Naive thymus-derived CD8-positive, alpha-beta T cell (primary cell): ENCODE measurements at places on chromosomes 1 and 21. TPM values are rescaled to one million over a fixed set of nuclear protein-coding genes. Genes with fewer than 3 reads are reported as not detected.

GRCh38 chr1:109716570-109717090 lies 4.6 kb downstream of the GSTM5 start:
- DNase-seq = no peak

- DNase-seq = no peak
These were observed 95.3 kb upstream of the KIAA0040 start for GRCh38 chr1:175287849-175288248.

DNA sequence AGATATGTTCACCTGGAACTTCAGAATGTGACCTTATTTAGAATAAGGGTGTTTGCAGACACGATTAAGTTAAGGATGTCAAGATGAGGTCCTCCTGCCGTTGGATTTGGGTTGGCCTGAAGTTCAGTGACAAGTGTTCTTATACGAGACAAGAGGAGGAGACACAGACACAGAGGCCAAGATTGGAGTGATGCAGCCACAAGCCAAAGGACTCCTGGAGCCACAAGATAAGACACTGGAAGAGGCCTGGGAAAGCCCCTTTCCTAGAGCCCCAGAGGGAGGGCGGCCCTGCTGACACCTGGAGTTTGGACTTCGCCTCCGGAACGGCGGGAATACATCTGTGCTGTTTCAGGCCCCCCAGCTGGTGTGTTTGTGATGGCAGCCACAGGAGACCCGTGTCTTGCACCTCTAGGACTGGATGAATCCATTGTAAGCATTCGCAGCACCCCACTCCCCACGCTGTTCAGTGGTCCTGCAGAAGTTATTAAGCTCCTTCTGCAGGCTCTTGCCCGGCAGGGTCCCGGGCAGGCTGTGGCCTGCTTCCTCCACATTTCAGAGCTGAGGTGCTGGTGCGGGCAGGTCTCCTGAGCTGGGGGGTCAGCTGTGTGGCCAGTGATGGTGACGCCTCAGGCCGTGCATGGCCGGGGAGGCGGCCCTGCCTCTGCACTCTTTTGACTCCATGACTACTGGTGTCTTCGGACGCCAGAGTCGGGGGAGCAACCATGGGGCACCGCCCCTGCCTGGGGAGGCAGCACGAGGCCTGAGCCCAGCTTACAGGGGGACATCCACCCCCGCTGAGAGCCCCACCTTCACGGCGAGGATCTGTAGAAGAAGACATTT lies 34.6 kb downstream of the UMODL1 start:
- no peak for DNase-seq

GRCh38 chr1:40783001-40783905 lies at the start of gene KCNQ4:
Gene KCNQ4 (plus strand): TSS chr1:40783787. CDS start chr1:40784094, 307 bp downstream.
- peak; percentile 27 for DNase-seq

DNA sequence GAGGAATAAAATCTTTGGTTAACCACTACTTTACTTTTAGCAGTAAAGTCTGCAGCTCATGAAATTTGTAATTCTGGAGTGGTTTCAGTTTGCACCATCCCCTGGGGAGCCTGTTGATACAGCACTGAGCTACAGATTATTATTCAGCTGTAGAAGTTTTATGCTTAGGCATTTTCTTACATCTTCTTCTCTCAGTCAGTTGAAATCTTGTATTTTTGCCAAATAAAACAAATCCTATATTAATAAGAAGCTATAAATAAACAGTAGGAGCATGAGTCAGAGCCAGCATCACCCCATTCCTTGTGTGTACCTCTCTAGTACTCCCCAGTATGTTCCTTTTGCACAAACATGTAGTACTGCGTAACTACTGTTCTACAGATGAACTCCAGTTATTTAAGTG lies 118.9 kb downstream of the ATF6 start:
- DNase-seq = no peak

DNA sequence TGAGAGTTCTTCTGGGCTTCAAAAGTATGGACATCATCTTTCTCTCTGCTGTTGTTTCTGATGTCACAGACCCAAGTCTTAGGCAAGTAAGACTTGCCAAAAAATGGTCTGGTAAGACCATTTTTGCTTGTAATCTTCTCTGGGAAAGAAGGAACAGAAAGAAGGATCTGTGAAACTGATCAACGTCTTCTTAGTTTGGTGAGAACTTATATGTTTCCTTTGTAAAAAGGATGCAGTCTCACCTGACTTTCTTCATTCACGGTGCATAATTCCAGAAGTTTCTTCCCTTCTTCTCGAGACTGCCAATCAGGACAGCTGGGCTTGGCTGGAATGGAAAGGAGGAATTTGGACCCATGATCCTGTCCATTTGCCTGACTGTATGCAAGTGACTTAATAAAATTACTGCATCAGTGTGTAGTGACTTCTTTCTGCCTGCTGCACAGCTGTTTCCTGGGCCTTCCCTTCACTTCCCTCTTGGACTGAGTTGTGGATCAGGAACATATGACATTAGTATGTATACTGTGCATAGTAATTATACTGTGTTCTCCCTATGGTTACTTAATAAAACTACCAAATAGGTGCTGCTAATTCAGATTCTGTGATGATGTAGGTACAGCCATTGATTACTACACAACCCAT lies 7.6 kb upstream of the DENND1B start:
- DNase-seq = no peak

GRCh38 chr1:10664251-10664650 lies 132.2 kb downstream of the CASZ1 start:
- DNase-seq = no peak

DNA sequence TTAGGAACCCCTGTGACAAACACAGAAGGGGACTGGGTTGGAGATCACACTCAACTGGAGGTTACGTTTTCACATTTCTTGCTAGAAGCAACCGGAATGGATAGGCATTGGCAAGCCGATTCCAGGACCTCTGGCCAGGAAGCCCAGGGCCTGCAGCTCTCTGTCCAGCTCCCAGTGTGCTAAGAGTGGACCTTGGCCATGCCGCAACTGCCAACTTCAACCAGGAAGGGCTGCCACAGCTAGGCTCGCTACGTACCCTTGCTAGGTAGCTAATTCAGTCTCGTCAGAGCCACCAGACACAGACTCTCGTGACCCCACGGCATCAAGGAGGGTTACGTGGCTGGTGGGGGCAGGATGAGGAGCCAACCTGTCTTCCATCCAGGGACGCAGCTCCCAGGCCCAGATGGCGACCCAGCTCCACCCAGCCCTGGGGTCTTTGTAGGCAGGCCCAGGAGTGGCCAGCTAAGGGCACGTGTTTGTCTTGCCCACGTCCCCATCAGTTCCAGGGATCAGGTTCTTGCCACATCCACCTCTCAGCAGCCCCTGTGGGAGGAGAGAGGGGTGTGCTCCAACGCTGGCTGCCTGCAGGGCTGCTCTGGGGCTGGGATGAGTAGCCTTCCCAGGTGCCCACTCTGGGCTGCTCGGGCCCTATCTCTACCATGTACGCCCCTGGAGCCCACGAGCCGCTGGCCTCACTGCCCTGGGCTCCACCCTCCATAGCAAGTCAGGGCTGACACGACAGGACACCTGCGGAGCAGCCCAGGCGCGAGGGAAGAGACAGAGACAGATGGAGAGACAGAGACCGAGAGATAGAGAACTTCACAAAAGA lies 39.2 kb downstream of the UBE2G2 start:
- no peak for DNase-seq

- no peak for DNase-seq
These were observed 7.7 kb downstream of the PRDM15 start for GRCh38 chr21:41871293-41872030.

- no peak for DNase-seq
These were observed 99.8 kb downstream of the INTS7 start for GRCh38 chr1:211935448-211935970.

DNA sequence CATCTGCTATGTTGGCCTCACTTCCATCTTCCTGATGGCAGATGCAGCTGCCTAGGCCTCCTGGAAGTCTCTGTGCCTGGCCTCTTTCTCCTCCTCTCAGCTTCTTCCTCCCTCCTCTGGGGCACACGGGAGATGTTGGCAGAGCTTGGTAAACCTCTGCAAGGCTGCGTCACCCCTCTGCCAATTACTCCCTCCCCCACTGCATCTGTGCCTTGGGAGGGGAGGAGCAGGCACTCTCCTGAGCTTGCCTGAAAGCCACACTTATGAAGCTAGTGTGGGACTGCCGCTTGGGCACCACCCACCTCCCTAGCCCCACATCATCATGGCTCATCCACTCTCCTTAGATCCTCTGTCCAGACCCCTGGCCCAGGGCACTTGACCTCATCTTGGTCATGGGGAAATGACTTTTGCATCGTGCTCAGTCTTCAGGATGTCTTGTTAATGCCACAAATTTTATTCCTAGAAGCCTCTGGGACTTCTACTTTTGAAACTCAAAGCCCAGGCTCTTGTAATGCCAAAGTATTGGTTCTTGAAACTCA lies 7.3 kb upstream of the TMEM51 start:
- DNase-seq = no peak

DNA sequence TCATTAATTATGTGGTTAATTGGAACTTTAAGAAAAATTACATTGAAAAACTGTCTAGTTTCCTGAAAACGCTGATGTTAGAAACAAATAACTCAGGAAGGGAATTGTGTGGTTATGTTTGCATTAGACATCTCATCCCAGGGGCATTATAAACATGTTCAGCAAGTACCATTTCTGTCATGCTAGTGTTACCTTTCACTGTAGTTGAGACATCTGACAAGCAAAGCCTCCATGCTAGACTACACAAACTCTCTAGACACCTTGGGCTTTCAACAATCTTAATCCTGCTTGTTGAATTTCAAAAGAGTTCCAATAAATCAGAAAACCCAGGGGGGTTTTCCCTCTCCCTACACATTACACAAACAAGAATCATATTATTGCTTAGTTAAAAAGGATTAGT lies 536.8 kb downstream of the KCNT2 start:
- DNase-seq = no peak

DNA sequence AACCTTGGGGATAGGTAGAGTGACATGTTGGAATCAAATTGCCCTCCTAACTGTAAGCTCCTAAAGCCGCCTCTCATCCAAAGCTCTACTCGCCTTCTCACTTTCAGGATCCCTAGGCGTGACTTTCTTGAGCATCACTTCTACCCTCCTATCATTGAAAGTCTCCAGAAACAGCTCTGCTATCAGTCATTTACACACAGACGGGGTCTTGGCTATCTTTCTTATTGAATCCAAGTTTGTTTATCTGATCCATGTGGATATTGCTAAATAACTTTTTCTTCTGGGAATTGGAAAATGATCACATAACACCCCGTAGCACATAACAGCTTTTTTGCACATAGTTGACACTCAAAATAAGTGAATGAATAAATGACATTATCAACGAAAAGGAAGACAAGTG lies 216.4 kb upstream of the KIAA0040 start:
- no peak for DNase-seq

- no peak for DNase-seq
These were observed 11.6 kb upstream of the TTC39A start for GRCh38 chr1:51341876-51342496.

DNA sequence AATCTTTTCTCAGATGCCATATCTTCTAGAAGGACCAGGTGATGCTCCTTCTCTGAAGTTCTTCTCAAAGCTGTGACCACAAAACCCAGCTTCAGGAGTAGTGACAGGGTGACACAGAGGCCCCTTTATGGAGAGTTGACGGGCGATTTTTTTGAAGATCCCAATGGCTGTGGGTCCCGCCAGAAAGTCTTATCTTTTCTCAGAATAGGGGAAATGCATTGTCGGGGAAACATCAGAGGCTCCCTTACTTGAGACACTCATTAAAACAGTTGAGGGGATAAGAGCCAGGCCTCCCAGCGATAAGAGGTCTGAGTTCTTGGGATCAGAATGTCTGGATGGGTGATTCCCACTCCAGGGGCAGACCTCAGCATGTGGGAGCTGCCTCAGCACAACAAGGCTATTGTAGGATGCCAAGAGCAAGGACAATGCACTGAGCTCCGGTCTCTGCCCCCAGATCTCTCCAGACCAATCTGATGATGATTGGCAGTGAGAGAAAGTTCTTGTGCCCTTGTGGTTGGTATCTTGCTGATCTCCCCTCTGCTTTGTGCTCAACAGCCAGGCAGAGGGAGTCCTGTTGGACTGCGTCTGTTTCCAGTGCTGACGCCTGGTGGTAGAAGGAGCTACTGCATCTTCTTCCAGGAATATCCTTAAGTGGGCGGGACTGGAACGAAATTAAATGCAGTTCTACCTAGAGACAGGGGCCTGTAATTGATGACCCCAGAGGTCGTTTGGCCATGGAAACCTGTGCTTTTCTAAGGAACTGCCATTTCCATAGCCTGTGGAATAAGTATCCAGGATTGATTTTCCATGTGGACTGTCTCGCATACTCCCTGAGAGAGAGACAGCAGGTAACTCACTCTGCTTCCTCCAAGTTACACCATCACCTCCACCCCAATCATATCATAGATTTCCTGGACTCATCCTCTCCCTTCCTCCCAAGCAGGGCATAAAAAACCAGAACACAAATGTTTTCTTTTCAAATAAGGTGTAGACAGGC lies 6.8 kb upstream of the ACKR1 start:
- peak; percentile 9 for DNase-seq

DNA sequence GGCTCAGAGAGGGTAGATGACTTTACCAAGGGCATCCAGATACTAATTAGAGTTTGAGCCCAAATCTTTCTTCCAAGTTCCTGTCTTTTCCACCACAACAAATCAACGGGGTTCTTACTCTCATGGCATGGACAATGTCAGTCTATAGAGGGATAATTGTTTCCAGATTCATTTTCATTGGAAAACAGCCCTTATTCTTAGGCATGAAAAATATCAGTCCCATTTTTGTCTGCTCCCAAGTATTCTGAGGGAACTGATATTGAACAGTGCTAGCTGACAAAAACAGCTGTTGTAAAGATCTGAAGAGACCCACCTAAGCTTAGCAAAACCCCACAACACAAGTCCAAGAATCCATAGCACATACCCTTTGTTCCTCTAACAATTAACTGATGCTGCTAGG lies 349.1 kb upstream of the BEND5 start:
- DNase-seq = no peak

GRCh38 chr1:68620571-68620970 lies 123.7 kb upstream of the DEPDC1 start:
- DNase-seq = no peak

DNA sequence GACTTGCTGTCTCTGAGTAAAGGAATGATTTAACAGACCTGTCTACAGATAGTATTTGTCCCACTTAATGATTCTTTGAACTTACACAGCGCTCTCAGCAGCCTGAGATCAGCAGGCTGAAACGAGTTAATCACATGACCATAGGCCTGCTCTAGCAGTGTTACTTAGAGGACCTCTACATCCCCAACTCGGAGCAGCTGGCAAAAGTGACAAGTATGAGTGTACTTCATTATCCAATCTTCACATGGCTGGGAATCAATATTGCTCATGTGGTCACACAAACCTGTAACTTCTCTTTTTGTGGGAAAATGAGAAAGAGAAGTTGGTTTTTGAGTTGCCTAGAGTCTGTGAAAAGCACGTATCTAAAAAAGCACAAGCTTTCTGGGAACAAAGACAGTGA lies 11.4 kb upstream of the ATP13A2 start:
- no peak for DNase-seq

Gene DHRS3
- 86.4 TPM for total RNA-seq

Gene GBP6
- total RNA-seq = 0.19 TPM

Gene CD1B
- not detected for total RNA-seq

Gene DNALI1
- 0.60 TPM for total RNA-seq

Gene TIE1
- not detected for total RNA-seq

Gene GPR25
- total RNA-seq = not detected

Gene TRIM63
- not detected for total RNA-seq

Gene MEGF6
- 198 TPM for total RNA-seq
